ENCODE measurements at places on chromosomes 3 and 15.

GRCh38 chr3:72070005-72070404, 285.1 kb upstream of the PROK2 start:
- no peaks in the 10 kb centered on the region for H3K36me3 ChIP-seq
- H3K27ac ChIP-seq, result no peak overlapping the region
- DNase-seq, result no peak
- H3K4me3 ChIP-seq, result no peak overlapping the region
- H3K4me1 ChIP-seq, result no peaks in the 10 kb centered on the region

- H3K27ac ChIP-seq, result no peak overlapping the region
- H3K4me3 ChIP-seq, result no peak overlapping the region
- DNase-seq, result no peak
These were observed 8.0 kb downstream of the ZBBX start for GRCh38 chr3:167372138-167372537.

- no peaks in the 10 kb centered on the region for H3K27me3 ChIP-seq
- H3K36me3 ChIP-seq, result peaks cover 40% of the 10 kb centered on the region
- H3K4me1 ChIP-seq, result peaks cover 18% of the 10 kb centered on the region
- no peak for DNase-seq
- H3K27ac ChIP-seq, result no peak overlapping the region
These were observed 5.9 kb downstream of the EIF2AK4 start for GRCh38 chr15:39939487-39940452.

DNA sequence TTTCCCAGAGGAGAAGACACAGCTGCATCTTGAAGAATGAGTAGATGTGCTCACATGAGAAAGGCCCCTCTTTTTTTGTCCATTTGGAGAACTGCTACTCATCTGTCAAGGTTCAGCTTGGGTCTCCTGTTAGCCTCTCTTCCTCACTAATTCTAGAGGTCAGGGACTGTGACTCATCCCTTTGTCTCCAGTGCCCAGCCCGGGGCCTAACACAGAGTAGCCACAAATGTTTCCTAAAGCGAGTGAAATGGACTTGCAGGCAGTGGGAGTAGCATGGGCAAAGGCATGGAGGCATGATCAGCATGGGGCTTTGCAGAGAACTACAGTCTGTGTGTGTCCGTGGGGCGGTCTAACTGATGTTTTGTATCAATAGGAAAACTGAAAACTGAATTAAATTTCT, 33.9 kb upstream of the MRPS22 start:
- H3K4me1 ChIP-seq, result no peaks in the 10 kb centered on the region
- DNase-seq, result no peak
- no peak overlapping the region for H3K4me3 ChIP-seq
- H3K36me3 ChIP-seq, result no peaks in the 10 kb centered on the region
- no peak overlapping the region for H3K27ac ChIP-seq

DNA sequence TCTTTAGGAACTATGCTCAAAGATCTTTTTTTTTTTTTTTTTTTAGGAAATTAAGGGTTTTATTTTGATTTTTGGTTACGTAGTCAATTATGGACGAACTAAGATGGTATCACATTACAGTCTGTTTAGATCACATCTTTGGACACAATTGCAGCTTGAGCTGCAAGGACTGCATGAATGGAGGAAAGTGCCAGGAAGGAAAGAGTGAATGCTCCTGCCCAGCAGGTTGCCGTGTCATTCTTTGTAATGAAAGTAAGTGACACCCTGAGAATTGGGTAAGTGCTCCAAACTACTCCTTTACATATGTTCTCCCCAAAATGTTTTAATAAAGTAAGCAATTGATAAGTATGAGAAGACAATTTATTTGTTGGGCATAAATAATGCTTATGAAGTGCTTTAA, 716.5 kb upstream of the GOLIM4 start:
- no peak overlapping the region for H3K27ac ChIP-seq
- H3K4me1 ChIP-seq, result no peaks in the 10 kb centered on the region
- no peak overlapping the region for H3K4me3 ChIP-seq
- H3K27me3 ChIP-seq, result no peaks in the 10 kb centered on the region

- no peak for DNase-seq
- H3K4me3 ChIP-seq, result no peak overlapping the region
- no peaks in the 10 kb centered on the region for H3K36me3 ChIP-seq
- no peaks in the 10 kb centered on the region for H3K27me3 ChIP-seq
- H3K4me1 ChIP-seq, result peaks cover 28% of the 10 kb centered on the region
These were observed 31.0 kb upstream of the KLHL6 start for GRCh38 chr3:183586477-183586876.

DNA sequence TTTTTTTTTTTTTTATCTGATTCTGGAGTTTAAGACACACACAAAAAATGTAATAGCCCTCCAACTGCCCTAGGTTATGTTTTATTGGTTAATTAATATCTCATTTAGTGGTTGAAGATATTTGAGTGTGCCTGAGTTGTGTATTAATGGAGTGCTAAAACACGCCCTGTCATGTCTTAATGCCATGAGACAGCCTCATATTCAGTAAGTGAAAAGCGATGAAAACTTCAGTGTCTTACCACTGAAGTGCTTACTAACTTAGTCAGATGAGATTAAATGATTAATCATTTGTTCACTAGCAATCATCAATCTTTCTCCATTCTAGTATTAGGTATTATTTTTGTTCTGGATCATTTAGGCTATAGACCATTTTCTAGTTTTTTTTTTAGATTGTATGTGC, 544.7 kb upstream of the ROBO2 start:
- no peaks in the 10 kb centered on the region for H3K36me3 ChIP-seq
- no peak overlapping the region for H3K27ac ChIP-seq
- no peak for DNase-seq

GRCh38 chr15:52421029-52421428, 107.7 kb downstream of the MYO5A start:
- no peaks in the 10 kb centered on the region for H3K36me3 ChIP-seq
- no peak overlapping the region for H3K4me3 ChIP-seq
- no peaks in the 10 kb centered on the region for H3K4me1 ChIP-seq
- DNase-seq, result no peak
- no peaks in the 10 kb centered on the region for H3K27me3 ChIP-seq

- H3K4me1 ChIP-seq, result no peaks in the 10 kb centered on the region
- no peak overlapping the region for H3K4me3 ChIP-seq
- no peaks in the 10 kb centered on the region for H3K27me3 ChIP-seq
- H3K36me3 ChIP-seq, result no peaks in the 10 kb centered on the region
These were observed 466.1 kb downstream of the PDCD6IP start for GRCh38 chr3:34264337-34265041.

DNA sequence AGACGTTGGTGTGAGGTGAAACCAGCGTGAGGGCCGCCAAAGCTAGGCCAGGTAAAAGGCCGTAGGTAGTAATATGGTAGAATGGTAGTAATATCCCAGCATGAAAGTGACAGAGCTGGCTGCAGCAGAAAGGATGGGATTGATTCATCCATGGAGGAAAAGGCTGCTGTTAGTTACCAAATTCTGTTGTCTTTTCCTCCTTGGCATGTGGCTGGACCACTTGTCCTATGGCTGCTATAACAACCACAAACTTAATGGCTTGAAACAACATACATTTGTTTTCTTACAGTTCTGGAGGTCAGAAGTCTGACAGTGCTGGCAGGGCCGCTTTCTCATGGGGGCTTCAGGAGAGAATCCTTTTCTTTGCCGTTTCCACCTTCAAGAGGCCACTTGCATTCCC, 47.8 kb upstream of the CHST2 start:
- DNase-seq, result no peak
- H3K27ac ChIP-seq, result no peak overlapping the region
- no peaks in the 10 kb centered on the region for H3K27me3 ChIP-seq
- no peaks in the 10 kb centered on the region for H3K36me3 ChIP-seq
- no peak overlapping the region for H3K4me3 ChIP-seq

DNA sequence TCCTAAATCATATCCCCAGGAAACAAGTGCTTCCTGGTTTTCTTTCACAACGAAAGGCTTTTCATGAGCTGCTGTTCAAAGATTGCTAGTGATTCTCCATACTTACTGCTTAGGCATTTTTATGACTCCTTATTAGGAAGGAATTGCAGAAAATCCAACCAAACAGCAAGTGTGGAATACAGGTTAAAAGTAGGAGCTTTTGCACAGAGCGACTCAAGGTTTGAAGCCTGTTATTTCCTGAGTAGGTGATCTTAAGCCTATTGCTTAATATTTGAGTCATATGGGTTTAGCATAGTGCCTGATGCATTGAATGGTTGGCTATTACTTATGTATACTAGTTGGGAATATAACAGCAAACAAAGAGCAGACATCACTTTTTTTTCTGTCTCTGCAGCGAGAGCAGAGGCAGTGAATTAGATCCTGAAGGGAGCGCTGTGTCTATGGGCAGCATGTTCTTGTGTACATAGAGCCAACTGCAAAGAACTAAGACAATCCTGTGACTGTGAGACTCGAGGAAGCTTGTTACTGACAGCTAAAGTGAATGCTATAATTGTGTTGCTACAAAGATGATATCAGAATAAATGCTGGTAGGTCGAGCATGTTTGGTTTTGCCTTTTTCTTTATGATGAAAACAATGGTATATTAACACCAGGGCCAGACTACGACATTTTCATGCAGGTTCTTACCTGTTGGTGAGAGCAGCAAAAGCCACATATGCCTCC, 6.3 kb downstream of the TM4SF1 start:
- no peak for DNase-seq
- H3K27ac ChIP-seq, result peak overlapping the region; percentile 27
- H3K36me3 ChIP-seq, result peaks cover 19% of the 10 kb centered on the region
- peak overlapping the region; percentile 2 for H3K4me3 ChIP-seq

DNA sequence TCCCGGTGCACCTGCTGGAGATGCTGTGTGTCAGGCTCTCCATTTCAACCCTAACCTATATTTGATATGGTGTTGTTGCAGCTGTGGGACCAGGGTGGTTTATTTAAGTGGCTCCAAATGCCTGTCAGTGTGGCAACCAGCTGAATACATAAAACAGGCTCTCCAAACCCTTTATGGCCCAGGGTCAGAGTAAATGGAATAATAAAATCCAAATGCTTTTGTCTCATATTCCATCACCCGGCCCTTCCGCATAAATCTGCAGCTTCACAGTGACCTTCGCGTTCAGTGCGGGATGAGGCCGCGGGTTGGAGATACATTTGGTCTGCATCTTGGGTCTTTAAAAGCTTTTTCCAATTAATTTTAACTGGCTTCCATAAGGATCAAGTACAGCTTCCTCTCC, 382.1 kb upstream of the NR2F2 start:
- no peak overlapping the region for H3K4me3 ChIP-seq
- H3K27ac ChIP-seq, result no peak overlapping the region
- no peaks in the 10 kb centered on the region for H3K27me3 ChIP-seq
- DNase-seq, result no peak
- H3K36me3 ChIP-seq, result no peaks in the 10 kb centered on the region
- no peaks in the 10 kb centered on the region for H3K4me1 ChIP-seq

DNA sequence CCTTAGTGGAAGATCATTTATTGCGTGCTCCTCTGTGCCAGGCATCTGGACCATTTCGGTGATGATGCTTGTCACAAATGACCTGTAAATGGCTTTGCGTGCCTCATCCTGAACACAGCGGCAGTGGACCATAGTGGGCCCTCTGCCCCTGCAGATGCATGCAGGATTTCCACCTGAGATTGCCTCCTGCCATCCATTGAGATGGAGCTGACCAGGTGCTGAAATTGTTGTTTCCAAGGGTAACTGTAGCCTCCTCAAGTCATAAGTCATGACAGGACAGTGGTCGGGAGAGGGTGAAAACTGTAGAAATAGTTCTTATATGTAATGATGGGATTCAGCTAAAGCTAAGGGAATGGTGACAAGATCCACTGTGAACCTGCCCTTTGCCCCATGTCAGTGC, 35.5 kb downstream of the CLSTN2 start:
- H3K36me3 ChIP-seq, result no peaks in the 10 kb centered on the region
- H3K27me3 ChIP-seq, result no peaks in the 10 kb centered on the region

GRCh38 chr3:41467481-41467880, 268.2 kb downstream of the CTNNB1 start:
- H3K4me3 ChIP-seq, result no peak overlapping the region
- no peak overlapping the region for H3K27ac ChIP-seq
- DNase-seq, result no peak
- H3K36me3 ChIP-seq, result no peaks in the 10 kb centered on the region
- no peaks in the 10 kb centered on the region for H3K4me1 ChIP-seq
- H3K27me3 ChIP-seq, result no peaks in the 10 kb centered on the region

DNA sequence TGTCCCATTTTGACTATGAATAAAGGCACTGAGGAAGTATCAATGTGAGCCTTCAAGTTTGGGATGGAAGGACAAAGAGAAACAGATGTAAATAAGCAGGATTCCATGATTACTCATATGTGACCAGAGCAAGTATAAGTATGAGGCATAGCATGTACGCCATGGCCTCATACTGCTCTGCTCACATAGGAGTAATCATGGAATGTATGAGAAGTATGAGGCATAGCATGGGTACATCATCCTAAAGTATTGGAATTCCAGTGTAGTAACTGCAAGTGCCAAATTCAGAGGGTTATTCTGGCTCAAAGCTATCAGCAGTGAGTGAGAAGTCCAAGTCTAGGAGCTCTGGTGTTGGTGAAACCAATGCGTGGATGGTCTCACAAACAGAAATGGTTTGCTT, 81.2 kb upstream of the WDR72 start:
- H3K27me3 ChIP-seq, result no peaks in the 10 kb centered on the region
- H3K4me3 ChIP-seq, result no peak overlapping the region
- no peak for DNase-seq
- no peaks in the 10 kb centered on the region for H3K36me3 ChIP-seq
- H3K4me1 ChIP-seq, result no peaks in the 10 kb centered on the region

DNA sequence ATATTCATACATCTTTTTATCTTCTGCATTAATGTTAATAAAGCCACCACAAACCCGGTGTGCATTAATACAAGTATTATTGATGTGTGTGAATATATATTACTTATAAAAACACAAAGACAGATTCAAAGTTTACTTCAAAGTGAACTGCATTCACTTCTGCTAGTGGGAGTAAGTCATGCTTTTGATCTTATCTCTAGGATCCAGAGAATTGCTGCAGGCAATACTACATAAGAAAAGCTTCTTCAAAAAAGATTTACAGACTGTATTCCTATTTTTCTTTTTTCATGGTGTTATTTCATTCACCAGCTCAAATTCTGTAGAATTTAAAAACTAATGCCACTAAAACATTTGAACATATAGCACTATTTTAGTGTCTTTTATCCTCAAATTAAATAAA, 87.5 kb upstream of the CBLB start:
- no peak overlapping the region for H3K4me3 ChIP-seq
- H3K36me3 ChIP-seq, result no peaks in the 10 kb centered on the region
- H3K27me3 ChIP-seq, result no peaks in the 10 kb centered on the region
- no peaks in the 10 kb centered on the region for H3K4me1 ChIP-seq

GRCh38 chr3:31102196-31102879, 207.9 kb upstream of the GADL1 start:
- no peaks in the 10 kb centered on the region for H3K4me1 ChIP-seq
- no peak overlapping the region for H3K4me3 ChIP-seq
- H3K27me3 ChIP-seq, result no peaks in the 10 kb centered on the region
- H3K27ac ChIP-seq, result no peak overlapping the region

- H3K4me1 ChIP-seq, result peaks cover 45% of the 10 kb centered on the region
- no peaks in the 10 kb centered on the region for H3K36me3 ChIP-seq
- peak overlapping the region; percentile 47 for H3K4me3 ChIP-seq
- no peak for DNase-seq
These were observed 5.7 kb downstream of the LYSMD2 start for GRCh38 chr15:51731549-51732267.

DNA sequence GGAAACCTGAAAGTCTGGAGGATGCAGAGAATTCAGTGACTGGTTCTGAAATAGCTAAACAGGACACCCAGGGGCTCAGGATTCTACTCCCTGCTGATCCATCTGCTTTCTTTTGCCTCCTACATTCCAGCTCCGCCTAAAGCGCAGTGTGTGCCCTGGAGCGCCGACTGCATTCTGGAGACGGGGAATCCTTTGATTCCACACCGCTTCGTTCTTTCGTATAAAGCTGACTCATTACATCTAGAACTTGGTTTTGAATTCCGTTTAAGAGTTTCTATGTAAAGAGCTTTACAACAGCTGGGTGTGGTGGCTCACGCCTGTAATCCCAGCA, 61.8 kb downstream of the SENP2 start:
- H3K27ac ChIP-seq, result no peak overlapping the region
- no peak for DNase-seq
- no peak overlapping the region for H3K4me3 ChIP-seq
- no peaks in the 10 kb centered on the region for H3K4me1 ChIP-seq
- no peaks in the 10 kb centered on the region for H3K36me3 ChIP-seq
